NCI-H2081 (cell line): ENCODE measurements at places on chromosomes 5 and 9.

GRCh38 chr5:78613756-78614155 is 34.8 kb downstream of the LHFPL2 start:
- DNase-seq: no peak

DNA sequence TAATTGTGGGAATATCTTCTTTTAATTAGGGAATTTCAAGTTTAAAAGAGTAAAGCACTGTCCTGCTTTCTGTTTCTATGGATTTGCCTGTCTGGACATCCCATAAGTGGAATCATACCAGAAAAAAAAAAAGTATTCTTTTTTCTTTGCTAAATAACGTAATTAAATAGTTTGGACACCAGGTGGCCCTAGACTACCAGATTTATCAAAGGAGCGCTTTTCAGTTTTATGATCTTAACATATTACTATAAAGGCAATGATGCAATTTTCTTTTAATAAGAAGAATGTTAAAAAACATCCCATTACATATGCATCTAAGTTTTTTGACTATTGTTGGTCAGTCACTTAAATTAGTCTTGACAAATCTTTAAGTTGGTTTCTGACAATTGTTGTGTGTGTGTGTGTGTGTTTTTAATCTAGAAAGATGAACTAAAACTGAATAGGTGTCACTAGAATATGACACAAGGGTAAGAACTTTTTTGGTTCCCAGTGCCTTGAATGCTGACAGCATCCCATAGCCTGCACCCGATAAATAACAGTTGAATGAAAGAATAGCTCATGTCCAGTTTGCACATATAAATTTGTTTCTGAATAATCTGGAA is 49.5 kb downstream of the C5orf22 start:
- DNase-seq: peak; percentile 51

DNA sequence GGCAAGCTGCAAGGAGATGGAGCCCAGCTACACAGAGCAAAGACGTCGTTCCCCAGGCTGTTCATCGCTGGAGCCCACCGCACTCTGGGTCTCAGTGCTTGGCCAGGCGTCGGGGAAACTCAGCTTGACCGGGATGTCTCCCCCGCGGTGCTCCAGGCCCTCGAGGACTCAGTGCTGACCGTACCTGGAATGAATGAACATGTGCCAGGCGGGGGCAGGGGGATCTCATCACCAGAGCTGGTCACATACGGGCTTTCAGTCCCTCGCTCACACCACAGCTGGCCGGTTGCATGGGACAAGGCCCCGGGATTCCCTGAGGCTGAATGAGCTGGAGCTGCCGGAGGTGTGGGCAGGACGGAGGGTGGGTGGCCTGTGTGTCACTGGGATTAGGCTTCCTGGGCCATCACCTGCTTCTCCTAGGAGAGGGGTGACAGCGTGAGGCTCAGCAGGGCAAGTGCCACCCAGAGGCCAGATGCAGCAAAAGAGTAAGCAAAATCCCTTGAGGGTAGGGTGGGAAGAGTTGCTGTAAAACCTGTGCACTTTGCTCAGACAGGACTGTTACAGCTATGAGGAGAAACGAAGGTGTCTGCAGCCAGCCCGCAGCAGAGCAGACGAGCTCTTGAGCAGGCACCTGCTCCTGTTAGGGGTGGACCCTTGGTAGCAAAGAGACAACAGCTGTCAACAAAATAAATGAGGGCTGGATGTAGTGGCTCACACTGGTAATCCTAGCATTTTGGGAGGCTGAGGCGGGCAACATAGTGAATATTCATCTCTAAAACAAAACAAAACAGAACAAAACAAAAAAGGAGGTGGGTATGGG is 70.7 kb upstream of the RAPGEF1 start:
- DNase-seq: peak; percentile 17

DNA sequence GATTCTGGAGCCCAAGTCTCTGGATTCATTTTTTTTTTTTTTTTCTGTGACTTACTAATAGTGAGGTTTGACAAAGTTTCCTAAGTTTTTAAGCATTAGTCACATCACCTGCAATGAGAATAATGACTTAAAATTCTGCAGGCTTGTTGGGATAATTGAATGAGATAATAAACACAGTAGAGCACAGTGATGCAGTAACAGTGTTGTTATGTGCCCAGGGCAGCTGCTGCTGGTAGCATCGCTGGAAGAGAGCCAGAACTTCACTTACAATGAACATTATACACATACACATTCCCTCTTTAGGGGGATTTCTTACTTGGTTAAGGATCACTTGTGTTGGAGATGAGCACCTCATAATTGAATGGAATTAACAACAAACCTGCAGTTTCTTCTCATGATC is 78.9 kb downstream of the ALDH7A1 start:
- DNase-seq: peak; percentile 62

DNA sequence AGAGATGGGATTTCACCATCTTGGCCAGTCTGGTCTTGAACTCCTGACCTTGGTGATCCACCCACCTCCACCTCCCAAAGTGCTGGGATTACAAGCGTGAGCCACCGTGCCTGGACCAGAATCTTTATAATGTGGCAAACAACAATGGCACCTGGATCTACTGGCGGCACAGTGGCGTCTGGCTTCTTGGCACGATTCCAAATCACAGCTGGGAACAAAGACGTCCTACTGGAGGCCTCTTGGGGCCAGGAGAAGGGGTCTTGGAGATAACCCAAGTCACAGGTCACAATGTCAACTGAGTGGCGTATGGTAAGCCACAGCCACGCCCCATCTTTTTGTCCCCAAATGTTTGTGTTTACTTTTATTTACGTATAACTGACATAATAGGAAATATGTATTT is 77.8 kb upstream of the RAPGEF1 start:
- DNase-seq: peak; percentile 90

DNA sequence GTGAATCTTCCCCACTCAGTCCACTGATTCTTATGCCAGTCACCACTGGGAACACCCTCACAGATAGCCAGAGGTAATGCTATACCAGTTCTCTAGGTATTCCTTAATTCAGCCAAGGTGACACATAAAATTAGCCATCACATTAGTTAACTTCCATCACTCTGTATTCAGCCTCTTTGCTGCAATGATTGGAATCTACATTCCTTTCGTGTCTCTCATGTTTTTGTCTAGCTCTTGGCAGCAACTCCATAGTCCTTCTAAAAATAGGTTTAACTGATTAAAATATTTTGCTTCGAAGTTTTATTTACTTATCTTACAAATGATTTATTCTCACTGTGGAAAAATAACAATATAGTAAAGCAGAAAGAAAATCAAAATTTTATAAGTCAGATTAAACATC is 19.6 kb upstream of the RNF20 start:
- no peak for DNase-seq

DNA sequence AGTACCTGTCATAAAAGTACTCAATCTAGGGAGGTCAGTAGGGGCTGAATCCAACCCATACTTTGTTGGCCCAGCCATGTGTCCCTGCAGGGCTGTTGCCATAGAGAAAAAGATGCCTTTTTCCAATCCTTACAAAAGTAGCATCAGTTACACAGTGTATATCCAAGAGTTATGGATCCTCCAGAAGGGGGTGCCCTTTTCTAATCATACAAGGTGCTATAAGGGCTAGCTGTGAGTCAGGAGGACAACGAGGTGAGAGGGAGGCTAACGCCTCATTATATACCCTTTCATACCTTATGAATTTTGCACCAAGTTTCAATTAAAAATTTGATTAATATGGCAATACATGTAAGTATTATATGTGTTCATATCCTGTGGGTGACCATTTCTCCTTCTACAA is 4.8 kb downstream of the KIAA0825 start:
- DNase-seq: no peak

DNA sequence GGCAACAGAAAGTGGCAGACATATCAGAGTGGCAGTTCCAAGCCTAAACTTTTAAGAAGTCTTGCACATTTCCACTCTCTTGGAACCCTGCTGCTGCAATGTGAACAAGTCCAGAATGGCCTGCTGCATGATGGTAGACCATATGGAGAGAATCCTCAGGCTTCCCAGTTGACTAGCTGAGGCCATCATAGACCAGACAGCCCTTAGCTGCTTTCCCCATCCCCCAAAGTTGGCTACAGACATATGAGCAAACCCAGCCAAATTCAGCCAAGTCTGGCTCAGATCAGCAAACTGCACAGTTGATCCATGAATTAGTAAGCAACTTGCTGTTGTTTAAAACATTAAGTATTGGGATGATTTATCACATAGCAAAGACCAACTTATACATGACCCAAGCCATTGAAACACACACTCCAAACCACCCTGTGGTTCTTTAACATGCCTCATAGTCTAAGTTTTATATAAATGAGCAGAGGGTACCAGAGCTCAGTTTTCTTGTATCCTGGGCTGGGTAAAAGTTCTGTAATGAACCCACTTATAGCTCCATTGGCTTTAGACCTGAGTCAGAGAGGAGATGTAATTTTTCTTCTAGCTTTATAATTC is 19.9 kb downstream of the PPP3R2 start:
- no peak for DNase-seq

DNA sequence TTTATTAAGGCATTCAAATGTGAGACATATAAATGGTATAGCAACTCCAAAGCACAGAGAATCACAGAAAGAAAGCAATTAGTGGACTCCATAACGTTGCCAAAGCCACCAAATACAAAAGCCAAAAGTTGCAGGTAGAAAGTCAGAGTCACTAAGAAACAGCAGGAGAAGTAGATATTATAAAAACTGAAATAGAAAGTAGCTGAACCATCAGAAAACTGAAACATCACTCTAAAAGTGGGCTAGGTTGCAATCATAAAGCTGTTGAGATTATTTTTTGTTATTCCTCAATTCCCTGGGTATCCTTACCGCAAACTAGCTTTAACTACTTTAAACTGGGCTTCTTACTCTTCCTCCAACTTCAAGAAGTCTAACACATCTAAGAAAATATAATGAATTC is 108.1 kb upstream of the ARRDC3 start:
- no peak for DNase-seq

DNA sequence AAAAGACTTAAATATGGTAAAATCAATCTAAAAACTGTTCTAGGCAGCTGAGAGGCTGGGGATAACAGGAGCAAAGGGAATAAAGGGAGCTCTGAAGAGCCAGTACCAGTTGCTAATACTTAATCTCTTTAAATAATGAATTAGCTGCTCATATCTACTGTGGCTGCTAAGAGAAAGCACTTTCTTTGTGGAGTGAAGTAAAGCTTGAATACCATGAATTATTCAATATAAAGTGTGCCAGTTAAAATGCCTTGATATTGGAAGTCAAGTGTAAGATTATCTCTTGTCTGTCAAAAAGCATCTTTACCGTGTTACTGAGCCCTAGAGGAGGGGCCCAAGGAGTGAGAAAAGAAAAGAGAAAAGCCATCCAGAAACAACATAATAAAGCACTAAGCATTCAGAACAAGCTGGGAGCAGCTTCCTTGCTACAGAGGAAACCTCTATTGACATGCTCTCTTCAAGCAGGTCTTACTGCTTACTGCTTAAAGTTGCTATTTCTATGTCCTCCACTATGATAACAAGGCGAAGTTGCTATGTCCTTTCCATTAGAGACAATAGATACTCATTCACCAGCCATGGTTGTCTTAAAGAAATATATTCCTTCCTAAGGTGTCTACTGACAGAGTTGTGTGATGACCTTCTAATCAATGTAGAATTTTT is 297.4 kb downstream of the CETN3 start:
- no peak for DNase-seq

DNA sequence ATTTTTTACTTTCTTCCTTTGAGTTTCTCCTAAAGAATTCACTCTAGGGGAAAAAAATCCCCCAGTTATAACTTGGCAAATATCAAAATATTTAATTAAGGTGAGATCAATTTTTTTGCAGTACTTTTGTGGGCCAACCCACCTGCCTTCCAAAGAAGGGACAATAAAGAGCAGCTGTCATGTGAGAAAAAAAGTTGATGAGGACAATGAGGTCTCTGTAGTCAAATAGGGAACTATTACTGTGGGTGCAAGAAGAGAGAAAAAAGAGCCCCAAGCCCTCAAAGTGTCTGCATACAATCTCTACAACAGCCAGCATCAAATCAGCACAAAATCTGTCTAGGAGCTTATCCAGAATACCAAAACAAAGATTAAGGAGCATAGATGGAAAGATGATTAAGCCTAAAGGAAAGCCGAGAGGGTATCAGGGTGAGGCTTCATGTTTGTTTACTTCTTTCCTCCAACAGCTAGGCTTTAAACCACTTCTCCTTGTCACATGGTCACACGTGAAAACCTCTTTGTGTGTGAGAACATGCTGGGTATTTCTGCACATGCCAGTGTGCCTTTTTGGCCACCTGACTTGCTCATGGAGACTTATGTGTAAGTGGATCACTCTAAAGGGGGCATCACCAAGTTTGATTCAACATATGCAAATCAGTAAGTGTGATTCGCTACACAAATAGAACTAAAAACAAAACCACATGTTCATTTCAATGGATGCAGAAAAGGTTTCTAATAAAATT is 19.2 kb upstream of the FYB1 start:
- DNase-seq: no peak

- no peak for DNase-seq
Observed at GRCh38 chr9:94740145-94740840, 13.8 kb downstream of the AOPEP start.

DNA sequence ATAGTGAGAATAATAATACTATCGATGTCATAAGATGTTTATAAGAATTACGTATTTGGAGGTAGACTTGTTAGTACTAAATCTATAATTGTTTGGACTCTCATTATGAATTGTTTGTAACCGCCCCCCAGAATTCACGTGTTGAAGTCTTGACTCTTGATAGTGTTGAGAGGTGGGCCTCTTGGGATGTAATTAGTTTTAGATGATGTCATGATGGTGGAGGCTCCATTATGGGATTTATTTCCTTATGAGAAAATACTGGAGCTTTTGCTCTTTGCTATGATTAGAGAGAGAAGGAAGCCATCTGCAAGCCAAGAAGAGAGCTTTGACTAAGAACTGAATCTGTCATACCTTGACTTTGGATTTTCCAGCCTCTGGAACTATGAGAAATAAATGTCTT is 142.2 kb downstream of the PRDM9 start:
- no peak for DNase-seq

DNA sequence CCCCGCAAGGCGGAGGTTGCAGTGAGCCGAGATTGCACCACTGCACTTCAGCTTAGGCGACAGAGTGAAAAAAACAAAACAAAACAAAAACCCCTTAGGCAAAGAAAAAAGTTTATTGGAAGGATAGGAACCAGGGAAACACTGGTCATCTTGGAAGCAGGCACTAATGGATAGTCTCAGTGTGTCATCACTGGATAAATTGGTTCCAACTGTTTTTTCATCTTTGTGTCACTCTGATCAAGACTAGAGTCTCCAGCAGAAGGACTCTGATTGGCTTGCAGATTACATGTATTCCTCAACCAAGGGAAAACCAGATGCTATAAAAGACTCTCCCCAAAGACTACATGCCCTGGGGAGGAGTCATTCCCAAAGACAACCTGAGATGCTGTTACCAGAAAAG is 35.0 kb upstream of the HMHB1 start:
- DNase-seq: no peak

DNA sequence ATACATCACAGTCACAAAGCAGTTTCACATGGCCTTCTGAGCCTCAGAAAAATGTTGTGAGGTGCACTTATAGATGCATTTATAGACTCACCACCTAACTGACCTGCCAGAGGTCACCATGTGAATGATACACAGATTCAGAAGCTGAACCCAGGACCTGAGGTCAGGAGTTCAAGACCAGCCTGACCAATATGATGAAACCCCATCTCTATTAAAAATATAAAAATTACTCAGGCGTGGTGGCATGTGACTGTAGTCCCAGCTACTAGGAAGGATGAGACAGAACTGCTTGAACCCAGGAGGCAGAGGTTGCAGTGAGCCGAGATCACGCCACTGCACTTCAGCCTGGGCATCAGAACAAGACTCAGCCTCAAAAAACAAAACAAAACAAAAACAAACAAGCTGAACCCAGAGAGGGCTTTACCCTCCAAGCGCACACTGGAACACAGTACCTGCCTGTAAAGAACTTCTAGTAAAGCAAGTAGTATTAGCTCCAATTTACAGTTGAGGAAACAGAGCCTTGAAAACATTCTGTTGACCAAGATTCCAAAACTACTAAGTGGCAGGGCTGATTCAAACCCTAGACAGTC is 16.3 kb downstream of the ECPAS start:
- DNase-seq: no peak
